LoVo (cell line): ENCODE measurements at places on chromosomes 4 and X.
A peak's percentile ranks its signal among the peaks of the same experiment; 100 is the strongest.

GRCh38 chr4:73821325-73821724 is 15.2 kb upstream of the CXCL6 start:
- no peak for DNase-seq

- DNase-seq, result no peak
These were observed 19.6 kb downstream of the MPP1 start for GRCh38 chrX:154785716-154786115.

DNA sequence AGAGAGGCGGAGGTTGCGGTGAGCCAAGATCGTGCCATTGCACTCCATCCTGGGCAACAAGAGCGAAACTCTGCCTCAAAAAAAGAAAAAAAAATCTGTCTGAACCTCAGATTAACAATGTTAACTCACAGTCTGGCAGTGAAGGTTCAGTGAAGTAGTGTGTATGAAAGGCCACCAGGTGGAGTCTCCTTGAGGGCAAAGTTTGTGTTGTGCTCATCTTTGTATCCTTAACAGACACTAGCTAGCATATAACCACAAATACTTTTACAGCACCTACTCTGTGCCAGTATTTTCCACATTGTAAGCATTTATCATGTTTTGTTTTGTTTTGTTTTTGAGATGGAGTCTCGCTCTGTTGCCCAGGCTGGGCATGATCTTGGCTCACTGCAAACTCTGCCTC is 46.0 kb upstream of the MGST2 start:
- DNase-seq, result peak; percentile 32

DNA sequence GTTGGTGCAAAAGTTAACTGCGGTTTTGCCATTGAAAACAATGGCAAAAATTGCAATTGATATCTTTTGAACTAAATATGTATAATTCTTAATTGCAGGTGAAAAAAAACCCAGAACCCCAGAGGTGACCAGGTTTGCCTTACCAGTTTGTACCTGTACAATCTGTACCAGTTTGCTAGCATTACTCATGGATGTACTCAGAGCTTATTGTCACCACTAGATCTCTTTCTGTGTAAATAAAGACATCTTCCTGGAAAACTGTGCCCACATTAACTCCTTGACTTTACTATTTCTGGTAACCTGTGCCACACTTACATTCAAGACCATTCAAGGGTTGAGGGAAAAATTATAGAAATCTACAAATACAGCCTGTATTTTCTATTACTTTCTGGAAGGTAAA is 139.7 kb downstream of the ELOVL6 start:
- DNase-seq, result no peak

DNA sequence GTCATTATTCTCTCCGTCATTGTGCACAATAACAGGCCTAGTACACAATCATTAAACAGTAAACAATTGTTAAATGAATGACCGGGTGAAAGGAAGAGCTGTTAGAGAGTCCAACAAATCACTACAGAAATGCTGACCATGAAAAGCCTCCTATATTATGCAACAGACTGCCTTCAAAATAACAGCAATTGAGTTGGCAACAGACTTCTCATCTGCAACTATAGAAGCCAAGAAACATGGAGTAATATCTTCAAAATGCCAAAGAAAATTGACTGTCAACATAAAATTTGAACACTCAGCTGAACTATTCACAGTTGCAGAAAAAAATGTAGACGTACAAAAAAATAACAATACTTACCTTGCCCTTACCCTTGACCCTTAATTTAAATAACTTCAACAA is 26.2 kb downstream of the CHRNA9 start:
- DNase-seq, result no peak
